ENCODE measurements at places on chromosomes 3 and 15.

DNA sequence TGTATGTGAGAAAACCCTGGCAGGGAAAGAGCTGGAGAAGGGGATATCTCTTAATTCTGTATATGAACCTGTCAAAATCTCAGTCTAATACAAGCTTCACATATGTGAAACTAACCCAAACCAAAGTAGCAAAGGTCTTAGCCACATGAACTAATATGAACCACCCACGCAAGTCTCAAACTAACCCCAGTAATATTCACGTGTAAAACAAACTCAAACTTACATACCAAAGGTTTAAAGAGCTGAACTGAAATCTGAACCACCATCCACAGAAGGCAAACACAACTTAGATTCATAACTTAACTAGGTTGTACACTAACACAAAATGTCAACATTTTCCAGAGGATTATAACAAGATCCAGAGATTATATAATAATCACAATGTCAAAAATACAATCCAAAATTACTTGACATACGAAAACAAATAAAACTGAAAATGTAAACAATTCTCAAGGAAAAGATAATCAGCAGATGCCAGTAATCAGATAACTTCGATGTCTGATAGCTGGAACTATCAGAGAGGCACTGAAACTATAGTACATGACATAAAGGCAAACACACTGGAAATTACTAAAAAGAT is 64.1 kb downstream of the VPS13C start:
- DNase-seq, result no peak

DNA sequence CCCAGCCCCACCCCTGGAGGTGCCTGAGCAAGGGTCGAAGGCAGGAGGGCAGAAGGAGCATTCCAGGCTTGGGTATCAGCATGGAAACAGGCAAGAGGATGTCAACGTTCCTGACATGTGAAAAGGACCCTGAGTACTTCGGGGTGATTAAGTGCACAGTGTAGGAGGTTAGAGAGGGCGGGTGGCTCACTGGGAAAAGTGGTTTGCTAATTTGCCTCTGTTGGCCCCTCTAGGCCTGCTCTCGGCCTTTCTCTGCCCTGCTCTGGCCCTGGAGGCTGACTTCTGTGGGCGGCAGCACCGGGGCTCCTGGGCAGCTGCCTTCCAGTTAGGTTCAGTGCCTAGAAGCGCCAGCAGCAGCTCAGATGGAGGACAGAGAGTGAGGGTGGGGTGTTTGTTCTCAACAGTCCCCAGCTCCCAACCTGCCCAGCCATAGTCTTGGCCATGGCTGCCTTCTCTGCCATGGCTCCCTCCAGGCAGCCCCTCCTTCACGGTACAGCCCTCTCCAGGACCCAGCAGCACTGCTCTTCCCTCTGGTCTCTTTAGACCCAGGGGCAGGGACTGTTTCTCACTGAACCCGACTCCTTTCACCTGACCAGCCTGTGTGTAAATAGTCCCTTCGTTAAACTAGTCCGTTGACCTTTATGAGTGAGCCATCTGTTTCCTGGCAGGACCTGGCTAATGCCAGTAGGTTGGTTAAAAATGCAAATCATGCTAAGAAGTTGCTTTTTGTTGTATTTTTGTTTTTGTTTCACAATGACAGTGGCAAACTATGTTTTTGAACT is 107.1 kb upstream of the TPM1 start:
- DNase-seq, result no peak

DNA sequence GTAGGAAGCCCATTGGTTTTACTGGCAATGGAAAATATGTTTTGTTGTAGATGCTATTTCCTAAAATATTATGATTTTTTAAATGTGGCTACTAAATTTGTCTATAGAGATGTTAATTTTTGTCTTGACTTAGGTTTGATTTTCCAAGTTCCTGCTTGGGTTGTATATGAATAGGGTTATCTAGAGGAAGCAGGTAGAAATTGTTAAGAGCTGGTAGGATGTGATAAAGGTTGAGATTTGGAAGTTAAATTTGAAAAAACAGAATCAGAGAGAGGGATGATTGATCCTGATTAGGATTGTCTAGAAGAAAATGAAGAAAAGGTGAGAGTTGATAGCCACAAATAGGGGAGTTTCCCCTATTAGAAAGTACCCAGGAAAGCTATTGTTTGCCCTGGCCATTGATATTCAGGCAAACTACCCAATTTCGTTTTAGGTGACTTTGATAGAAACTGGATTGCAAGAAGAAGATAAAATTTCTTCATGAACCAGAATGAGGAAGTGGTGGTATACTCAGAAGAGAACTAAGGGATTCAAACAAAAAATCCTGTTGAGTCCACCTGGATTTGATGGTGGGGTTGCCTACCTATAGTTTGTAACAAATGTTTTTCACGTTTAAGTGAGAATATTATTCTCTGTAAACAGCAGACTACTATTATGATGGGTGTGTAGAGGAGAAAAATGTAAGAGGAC is 91.2 kb upstream of the PHLDB2 start:
- no peak for DNase-seq

DNA sequence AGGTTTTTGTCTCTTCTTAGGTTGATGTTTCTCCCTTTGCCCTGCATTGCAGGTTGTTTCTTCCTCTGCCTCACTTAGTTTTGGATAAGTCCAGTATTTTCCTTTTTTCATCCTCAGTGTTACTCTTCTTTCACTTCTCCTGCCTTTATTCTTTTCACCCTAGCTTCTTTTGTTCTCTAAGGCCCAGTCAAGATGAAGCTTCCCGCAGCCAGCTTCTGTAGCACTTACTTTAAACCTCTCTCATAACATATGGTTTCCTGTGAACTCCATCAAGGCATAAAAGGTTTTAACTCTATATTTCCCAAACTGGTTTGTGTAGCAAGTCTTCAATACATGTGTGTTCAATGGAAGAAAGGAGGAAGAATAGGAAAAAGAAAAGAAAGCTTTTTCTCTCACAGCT is 54.1 kb downstream of the TP63 start:
- no peak for DNase-seq

- no peak for DNase-seq
Observed at GRCh38 chr3:30702828-30703397, 96.5 kb downstream of the TGFBR2 start.

DNA sequence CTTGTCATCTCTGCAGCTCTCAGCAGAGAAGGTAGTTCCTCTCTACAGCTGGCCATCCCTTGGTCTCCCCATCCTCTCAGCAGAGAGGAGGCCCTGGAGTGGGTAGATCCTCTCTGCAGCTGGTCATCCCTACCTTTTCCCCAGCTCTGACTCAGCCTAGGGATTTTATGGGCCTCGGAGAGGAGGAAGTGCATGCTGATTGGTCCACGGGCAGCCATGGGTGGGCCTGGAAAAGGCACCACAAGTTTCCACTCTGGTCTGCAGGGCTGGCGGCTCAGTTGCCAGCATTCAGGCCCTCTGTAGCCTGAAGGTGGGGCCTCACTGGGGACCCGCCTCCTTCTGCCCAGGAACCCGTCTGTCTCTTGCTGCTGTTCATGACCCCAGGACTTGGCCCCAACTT is 36.9 kb downstream of the NR1D2 start:
- DNase-seq, result no peak

- DNase-seq, result no peak
Observed at GRCh38 chr3:66572938-66573710, 72.3 kb upstream of the LRIG1 start.

DNA sequence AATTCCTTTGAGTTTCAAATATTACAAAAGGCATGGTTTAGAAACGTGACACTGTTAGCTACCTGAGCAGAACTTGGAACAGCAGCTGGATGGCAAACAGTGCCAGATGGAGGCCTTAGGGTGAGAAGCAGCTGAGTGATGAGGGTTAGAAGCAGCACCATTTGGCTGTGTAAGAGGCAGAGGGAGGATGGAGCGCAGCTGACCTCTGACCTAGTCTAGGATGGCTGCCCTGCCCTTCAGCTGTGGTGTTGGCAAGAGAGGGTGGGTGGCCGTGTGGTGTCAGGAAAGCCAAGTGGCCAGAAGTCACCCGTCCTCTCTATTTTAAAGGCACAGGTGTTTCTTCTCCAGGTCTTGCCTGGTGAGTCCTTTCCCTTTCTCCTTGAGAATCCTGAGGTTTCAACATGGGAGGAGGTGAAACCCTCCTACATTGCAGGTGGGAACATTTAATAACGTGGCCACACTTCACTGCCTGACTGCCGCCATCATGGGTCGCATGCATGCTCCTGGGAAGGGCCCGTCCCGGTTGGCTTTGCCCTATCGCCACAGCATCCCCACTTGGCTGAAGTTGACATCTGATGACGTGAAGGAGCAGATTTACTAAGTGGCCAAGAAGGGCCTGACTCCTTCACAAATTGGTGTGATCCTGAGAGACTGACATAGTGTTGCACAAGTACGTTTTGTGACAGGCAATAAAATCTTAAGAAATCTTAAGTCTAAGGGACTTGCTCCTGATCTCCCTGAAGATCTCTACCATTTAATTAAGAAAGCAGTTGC is 17.6 kb downstream of the BCL2L10 start:
- no peak for DNase-seq

GRCh38 chr3:122353215-122353614 is 28.2 kb downstream of the CSTA start:
- DNase-seq, result no peak

DNA sequence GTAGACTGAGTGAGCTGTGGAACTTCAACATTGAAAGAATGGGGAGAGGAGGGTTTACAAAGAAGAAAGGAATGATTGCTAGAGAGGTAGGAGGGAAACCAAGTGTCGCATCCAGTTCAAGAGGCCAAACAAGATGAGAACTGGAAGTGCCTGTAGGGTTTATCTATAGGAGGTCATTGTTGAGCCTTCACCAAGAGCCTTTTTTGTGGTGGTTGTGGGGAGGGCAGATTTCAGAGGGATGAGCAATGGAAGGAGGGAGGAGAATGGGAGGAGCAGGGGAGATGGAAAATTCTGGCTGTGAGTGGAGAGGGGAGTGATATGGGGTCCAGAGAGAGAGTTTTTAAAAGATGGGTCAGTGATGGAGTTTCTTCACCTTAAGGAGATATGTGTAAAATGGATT is 8.5 kb downstream of the PDIA5 start:
- DNase-seq, result no peak

DNA sequence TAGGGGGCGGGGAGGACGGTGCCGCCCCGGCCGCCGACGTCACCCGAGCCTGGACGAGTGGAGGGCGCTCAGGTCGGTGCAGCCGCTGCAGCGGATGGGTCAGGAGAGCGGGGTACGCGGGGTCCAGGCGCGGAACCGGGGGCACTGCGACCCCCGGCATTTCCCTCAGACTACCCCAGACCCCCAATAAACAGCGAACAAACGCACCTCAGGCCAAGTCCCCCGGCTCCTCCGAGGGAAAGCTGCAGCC is 78.9 kb downstream of the IQSEC1 start:
- DNase-seq, result no peak

GRCh38 chr3:34570916-34571705 is 772.7 kb downstream of the PDCD6IP start:
- DNase-seq, result no peak

DNA sequence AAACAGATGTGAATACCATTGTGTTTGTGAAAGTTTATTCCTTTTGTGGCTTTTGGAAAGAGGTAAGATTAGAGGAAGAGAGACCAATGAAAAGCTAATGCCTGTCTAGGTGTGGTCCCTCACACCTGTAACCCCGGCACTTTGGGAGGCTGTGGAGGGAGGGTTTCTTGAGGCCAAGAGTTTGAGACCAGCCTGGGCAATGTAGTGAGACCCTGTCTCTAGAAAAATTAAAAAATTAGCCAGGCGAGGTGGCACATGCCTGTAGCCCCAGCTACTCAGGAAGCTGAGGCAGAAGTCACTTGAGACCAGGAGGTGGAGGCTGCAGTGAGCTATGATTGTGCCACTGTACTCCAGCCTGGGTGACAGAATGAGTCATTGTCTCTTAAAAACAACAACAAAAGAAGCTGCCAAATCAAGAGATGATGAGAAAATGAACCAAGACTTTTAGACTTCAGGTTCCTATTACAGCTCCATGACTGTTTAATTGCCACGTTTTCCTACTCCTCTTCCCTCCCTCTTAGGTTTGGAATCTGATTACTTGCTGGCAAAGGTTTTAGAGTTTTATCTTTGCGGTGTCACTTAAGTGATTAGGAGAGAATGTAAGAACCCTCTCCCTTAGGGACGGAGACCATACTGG is 68.7 kb downstream of the CGNL1 start:
- no peak for DNase-seq

DNA sequence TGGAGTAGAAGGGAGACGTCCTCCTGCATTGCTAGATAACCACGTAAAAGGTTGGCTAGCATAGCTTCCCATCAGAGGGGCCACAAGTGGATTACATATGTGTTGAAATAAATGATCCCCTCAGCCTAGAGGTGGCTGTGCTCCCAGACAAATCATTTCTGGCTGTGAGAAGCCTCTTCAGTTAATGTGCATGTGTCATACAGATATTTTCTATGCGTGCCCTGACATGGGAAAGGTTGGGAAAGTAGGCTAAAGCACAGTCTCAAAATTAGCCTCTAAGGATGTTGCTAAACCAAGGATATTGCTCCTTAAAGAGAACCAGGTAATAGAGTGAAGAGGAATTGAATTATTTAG is 17.8 kb downstream of the USP3 start:
- DNase-seq, result no peak

GRCh38 chr3:123909785-123910184 is 25.7 kb upstream of the MYLK start:
- DNase-seq, result no peak

DNA sequence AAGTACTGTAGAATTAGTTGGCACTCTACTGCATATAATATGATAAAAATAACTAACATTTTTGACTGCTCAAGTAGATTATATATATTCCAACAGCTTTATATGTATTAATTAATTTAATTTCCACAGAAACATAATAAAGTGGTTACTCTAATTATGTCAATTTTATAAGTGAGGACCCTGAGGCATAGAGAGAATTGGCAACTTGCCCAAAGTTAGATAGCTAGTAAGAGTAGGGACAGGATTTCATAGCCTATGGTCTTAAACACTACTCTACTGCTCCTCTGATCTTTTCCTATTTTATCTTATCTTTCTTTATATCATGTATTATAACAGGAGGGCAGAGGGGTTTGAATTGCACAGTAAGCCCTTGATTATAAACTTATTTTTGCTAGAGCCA is 418.7 kb upstream of the SGO1 start:
- no peak for DNase-seq

- DNase-seq, result no peak
Observed at GRCh38 chr3:186241910-186242821, 119.9 kb downstream of the DGKG start.

DNA sequence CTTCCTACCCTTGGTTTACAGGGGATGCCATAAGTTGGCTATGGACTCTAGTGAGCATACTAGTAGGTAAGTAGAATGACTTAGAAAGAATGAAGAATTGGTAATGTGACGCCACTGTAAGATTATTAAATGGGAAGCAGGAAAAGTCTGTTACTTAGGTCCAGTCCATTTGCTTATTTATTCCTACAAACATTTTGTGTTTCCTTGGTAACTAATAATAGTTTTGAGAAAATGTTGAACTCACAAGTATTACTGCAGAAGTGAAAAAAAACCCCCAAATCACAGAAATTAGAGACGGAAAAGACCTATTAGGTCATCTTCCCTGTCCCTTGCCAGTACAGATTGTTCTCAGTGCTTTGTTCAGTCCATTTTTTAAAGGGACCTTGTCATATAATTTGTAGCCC is 63.5 kb downstream of the CMSS1 start:
- no peak for DNase-seq

- no peak for DNase-seq
Observed at GRCh38 chr15:64634576-64635498, 140.6 kb downstream of the RBPMS2 start.

- no peak for DNase-seq
Observed at GRCh38 chr3:180913581-180914404, 1.3 kb downstream of the FXR1 start.

All from SK-N-MC (cell line).